GM23248 (cell line): ENCODE measurements at places on chromosomes 5 and 9. TPM values are rescaled to one million over a fixed set of nuclear protein-coding genes. Genes with fewer than 3 reads are reported as not detected.

Gene ADAMTSL1
- 255 and 273 TPM in 2 replicates for total RNA-seq

- peak; percentile 86 for DNase-seq
Observed at GRCh38 chr5:144191998-144192397, 21.3 kb downstream of the KCTD16 start.

GRCh38 chr9:112914524-112914923, 23.8 kb upstream of the SLC46A2 start:
- DNase-seq, result peak; percentile 30

Gene OCLN
- 0.76 and 1.7 TPM in 2 replicates for total RNA-seq

Gene PRKAA1
- total RNA-seq, result 74.2 and 77.4 TPM in 2 replicates

DNA sequence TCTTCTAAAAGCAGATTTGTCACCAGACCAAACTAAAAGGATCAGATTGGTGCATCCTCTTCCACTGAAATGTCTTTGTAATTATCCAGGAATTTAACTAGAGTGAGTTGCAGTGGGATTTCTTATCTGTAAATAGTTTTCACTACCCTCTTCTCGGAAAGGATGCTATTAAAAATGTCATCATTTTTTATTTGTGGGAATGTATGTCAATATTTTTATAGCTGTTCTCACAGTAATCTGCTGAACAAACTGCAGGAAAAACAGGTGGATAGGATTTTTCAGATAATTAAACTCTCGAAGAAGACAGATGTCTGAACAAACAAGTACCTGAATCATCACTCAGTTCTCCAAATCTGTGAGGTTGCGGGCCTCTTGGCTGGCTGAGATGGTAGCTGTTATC, 62.7 kb downstream of the RAB14 start:
- no peak for DNase-seq

GRCh38 chr9:32426278-32426939, 42.0 kb downstream of the ACO1 start:
- peak; percentile 54 for DNase-seq

DNA sequence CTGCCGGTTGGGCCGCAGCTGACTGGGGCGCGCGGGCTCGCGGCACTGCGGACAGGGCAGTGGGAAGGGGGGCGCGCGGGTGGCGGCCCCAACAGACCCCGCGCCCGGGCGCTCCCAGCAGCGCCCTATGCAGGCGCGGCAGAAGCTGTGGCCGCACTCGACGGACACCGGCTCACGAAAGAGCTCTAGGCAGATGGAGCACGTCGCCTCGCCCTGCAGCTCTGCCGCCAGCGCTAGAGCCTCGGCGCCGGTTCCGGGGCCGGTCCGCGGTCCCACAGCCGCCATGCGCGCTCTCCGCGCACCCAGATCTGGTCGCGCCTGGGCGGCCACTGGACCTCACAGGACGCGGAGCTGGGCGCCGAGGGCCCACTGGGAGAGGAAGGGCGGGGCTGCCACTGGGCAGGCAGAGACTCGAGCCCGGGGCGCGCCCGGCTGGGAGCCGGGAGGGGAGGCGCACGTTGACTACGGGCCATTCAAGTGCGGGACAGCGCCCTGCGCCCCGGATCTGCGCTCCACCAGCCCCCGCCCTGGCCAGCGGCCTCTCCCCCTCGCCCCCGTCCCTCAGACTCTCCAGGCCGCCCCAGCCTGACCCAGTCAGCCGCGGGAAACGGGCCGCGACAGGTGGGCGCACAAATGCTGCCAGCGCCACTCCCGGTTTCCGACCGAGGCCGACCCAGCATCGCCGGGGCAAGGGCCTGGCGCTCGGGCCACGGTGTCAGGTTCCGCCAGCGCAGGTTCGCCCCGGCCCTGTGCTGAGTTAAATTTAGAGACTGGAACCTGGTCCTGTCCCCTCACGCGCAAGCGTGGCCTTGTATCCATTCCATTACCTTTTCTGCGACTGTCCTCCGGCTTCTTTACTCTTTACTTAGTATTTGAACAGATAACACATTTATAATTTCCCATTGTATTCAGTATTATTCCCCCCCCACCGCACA, at the start of gene TRIM7:
TRIM7 (minus strand) TSS at position 371 of the 935 bp plus-strand sequence; CDS start at position 285, 86 bp downstream.
- DNase-seq, result peak; percentile 62

GRCh38 chr9:14616188-14616982, 76.8 kb downstream of the ZDHHC21 start:
- DNase-seq, result peak; percentile 78

GRCh38 chr5:150577378-150578139, 62.9 kb upstream of the SYNPO start:
- no peak for DNase-seq

DNA sequence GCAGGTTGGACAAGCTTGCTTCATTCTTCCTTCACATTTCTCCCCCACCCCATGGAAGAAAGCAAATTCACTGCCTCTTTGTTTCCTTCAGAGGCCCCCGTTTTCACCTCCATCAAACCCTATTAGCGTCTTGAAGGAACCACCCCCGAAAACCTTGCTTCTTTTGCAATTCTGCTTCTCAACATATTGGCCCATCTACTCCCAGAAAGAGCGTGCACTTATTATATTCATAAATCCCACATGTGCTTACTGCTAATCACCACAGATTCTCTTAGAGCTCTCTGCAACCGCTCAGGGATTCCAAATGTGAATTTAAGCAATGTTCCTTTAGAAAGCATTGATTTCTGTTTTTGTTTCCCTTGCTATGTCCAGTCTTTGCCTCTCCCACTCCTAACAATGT, 1.1 kb downstream of the F2RL2 start:
- no peak for DNase-seq

Gene PCDHGB4
- total RNA-seq, result 6.8 and 7.6 TPM in 2 replicates

Gene DEPDC1B
- 2.5 and 8.5 TPM in 2 replicates for total RNA-seq

Gene GCNT4
- total RNA-seq, result 1.4 and 2.8 TPM in 2 replicates

DNA sequence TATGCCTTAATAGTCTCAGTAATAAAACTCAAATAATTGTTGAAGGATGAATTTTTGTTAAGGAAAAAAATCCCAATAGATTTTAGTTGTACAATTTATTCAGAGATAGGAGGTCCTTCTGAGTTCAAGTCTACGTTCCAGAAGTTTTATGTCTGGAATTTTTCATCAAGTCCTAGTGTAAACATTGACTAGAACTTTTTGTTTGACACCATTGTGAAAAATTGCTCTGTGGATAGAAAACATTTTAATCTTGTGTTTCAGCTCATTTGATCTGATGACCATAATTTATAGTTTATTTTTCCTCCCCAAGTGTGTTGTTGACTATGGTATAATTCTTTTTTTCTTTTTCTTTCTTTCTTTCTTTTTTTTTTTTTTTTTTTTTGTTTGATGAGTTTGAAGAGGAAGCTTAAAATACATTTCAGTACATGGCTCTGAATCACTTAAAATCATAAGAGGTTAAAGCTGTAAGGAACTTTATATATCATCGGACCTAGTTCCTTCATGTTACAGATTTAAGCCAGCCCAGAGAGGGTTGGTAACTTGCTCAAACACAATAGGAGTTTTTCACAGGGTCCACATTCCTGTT, 20.7 kb downstream of the ITGA1 start:
- no peak for DNase-seq

GRCh38 chr9:122095010-122095767, 2.1 kb upstream of the TTLL11 start:
- peak; percentile 79 for DNase-seq

DNA sequence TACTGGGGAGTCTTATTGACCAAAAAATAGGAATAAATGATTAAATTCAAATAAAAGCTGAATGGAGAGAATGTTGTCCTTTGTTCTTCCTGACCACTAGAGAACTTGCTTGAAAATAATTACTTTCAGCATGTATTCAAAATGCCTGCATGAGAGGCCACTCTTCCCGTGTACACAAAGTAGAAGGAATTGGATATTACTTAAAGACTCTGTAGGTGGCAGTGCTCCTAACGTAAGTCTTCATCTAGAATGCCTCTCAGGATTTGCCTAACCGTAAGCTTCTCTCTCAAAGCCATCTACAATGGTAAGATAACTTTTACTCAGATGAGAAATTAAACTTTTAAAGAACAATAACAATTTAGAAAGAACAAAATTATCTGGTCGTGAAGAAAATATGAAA, 620.0 kb upstream of the CCNG1 start:
- no peak for DNase-seq

GRCh38 chr5:159448-160172, 31.7 kb upstream of the LRRC14B start:
- peak; percentile 65 for DNase-seq

Gene PHYHD1
- total RNA-seq, result 4.4 and 4.7 TPM in 2 replicates

GRCh38 chr9:27369591-27369990, 72.6 kb upstream of the EQTN start:
- no peak for DNase-seq

- DNase-seq, result no peak
Observed at GRCh38 chr5:145971701-145972100, 35.3 kb downstream of the SH3RF2 start.

DNA sequence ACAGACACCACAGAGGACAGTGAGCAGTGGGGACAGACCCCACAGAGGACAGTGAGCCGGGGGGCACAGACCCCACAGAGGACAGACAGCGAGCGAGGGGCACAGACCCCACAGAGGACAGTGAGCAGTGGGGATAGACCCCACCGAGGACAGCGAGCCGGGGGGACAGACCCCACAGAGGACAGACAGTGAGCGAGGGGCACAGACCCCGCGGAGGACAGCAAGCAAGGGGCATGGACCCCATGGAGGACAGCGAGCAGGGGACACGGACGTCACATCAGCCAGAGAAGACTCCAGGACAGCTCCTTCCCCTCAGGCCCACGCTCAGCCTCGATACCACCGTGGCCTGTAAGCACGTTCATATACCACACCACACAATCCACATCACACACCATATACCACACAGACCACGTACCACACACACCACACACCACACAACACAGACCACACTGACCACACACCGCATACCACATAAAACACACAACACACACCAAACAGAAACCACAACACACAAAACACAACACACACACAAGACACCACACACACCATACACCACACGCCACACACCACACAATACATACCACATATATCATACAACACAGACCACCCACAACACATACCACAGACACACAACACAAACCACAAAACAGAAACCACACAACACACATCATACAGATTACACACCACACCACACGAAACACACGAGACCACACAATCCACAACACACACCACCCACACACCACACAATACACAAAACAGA, 5.2 kb upstream of the ZDHHC11 start:
- peak; percentile 21 for DNase-seq

GRCh38 chr9:135739271-135740220, 37.6 kb downstream of the KCNT1 start:
- DNase-seq, result no peak

GRCh38 chr9:97969014-97969413, 14.1 kb upstream of the ANP32B start:
- no peak for DNase-seq

Gene NUDT2
- total RNA-seq, result 7.6 and 12.5 TPM in 2 replicates

Gene SLCO6A1
- total RNA-seq, result not detected in 2 replicates

Gene SNX30
- 26.7 and 31.2 TPM in 2 replicates for total RNA-seq

DNA sequence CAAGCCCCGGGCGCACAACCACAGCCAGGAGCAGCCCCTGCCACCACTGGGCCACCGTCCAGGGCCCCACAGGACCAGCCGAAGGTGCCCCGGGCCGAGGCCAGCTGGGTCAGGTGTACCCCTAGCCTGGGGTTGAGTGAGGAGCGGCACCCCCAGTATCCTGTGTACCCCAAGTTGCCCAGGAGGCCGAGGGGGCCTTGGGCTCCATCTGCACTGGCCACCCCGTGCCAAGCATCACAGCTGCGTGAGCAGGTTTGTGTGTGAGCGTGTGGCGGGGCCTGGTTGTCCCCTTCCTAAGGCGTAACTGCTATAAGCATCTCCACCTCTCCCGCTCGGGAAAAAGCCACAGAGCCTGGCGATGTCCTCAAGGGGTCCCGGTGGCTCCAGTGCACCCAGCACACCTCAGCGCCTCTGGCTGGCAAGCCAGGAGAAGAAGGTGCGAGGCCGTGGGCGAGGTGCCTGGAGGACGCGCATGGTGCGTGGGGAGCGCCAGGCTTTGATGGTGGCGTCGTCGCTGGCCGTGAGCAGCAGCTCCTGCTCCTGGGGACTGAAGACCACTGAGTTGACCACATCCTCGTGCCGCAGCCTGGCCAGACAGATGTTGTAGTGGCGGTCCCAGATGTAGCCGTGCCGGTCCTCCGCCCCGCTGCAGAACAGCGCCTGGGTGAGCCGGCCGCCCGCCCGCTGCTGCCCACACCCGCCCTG, 3.9 kb downstream of the FBXW5 start:
- no peak for DNase-seq

- no peak for DNase-seq
Observed at GRCh38 chr5:165560648-165561047, 2055.2 kb downstream of the MAT2B start.

GRCh38 chr5:136174021-136174659, 18.8 kb downstream of the SMIM32 start:
- peak; percentile 78 for DNase-seq
